ENCODE measurements at places on chromosomes 16 and 17. TPM values are rescaled to one million over a fixed set of nuclear protein-coding genes. Genes with fewer than 3 reads are reported as not detected.
A peak's percentile ranks its signal among the peaks of the same experiment; 100 is the strongest.

DNA sequence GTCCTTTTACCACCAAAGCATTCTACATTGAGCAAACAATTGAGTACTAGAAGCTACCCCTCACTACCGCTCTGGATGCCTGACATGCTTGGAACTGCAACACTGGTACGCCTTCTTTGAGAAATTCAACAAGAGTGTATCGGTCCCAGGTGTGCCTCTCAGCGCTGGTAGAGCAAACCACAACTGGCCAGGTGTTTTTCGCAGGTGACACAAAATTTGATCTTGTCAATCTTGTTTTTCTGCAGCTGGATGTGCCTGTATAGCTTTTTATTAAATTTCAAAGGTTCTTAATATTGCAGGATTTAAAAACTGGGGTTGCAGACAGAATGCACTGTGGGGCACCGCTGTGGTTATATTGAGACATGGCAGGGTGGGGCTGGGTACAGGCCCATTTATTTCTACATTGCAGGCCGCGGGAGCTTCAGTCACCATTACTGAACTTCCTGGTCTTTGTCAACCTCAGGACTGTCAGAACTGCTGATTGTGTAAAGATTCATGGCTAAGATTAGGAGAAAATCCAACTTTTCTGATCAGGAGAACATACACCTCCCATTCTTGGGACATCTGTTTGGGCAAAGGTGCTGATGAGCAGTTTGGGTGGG lies 4.5 kb upstream of the SNX20 start:
- H3K27me3 ChIP-seq, result peaks cover 6% of the 10 kb centered on the region
- no peaks in the 10 kb centered on the region for H3K36me3 ChIP-seq
- no peak for DNase-seq
- no peak overlapping the region for H3K27ac ChIP-seq
- peaks cover 7% of the 10 kb centered on the region for H3K4me1 ChIP-seq
- H3K4me3 ChIP-seq, result no peak overlapping the region

- H3K4me1 ChIP-seq, result no peaks in the 10 kb centered on the region
- no peak for DNase-seq
- H3K4me3 ChIP-seq, result no peak overlapping the region
Observed at GRCh38 chr17:76189741-76190140, 48.7 kb upstream of the FOXJ1 start.

- H3K4me1 ChIP-seq, result peaks cover 85% of the 10 kb centered on the region
- no peak overlapping the region for H3K4me3 ChIP-seq
- no peak for DNase-seq
- no peaks in the 10 kb centered on the region for H3K27me3 ChIP-seq
- H3K27ac ChIP-seq, result peak overlapping the region; percentile 66
Observed at GRCh38 chr16:25009822-25010221, 5.3 kb downstream of the ARHGAP17 start.

DNA sequence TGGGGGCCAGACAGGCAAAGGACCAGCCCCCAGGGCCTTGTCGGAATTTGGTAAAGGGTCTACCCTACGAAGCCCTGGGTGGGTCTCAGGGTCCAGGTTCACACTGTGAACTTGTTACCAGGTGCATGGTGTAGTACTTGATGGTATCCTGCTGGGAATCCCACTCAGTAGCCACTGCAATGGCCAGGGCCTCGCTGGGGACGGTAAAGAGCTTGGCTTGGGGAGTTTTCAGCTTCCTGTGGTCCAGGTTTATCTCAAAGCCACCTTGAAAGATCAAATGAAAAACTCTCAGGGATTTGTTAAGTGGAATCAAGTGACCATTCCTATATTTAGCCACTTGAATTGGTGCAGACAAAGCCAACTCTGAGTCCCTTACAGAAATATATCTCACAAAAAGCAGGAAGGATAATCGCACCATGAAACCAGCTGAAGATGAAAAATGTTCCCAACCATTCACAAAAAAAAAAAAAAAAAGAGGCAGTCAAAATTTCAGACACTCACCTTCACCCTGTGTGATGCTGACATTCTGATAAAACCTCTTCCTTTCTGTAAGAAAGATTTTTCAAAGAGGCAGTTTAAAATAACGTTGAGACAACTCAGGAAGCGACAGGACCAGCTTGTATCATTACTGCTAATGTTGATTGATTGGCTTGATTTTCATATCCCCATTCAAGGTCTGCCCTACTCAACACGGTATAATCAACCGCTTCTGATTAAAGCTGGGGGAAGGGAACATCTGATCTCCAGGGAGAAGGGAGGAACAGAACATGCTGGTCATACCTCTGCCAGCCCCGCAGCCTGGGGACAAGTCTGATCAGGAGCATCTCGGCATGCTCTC lies 10.6 kb downstream of the ATPAF2 start:
- peaks cover 3% of the 10 kb centered on the region for H3K36me3 ChIP-seq
- H3K27me3 ChIP-seq, result no peaks in the 10 kb centered on the region
- no peak for DNase-seq
- H3K4me1 ChIP-seq, result peaks cover 8% of the 10 kb centered on the region

DNA sequence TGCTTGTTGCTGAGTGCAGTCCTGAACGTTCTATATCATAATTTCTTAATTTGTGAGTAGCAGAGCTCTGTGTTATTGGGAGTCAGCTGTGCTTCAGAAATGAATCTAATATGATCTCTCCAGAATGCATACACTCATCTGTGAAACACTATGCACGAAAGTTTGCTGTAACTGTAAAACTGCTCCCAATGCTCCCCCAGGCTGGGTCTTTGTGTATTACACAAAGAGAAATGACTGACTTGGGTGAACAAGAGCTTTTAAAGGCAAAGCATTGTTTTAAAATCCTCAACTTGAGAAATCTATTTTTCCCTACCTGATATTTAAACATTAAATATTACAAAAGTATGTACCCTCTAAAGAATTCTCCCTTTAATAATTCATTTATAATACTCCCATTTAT lies 636.7 kb upstream of the KIF2B start:
- H3K4me1 ChIP-seq, result peaks cover 4% of the 10 kb centered on the region
- no peak overlapping the region for H3K27ac ChIP-seq
- H3K4me3 ChIP-seq, result no peak overlapping the region
- H3K27me3 ChIP-seq, result no peaks in the 10 kb centered on the region
- H3K36me3 ChIP-seq, result peaks cover 1% of the 10 kb centered on the region

Gene DHX58
- 0.55 TPM for total RNA-seq

Gene TMEM238L
- total RNA-seq, result not detected

Gene SLFN13
- 4.9 TPM for total RNA-seq

Data from chondrocyte (in vitro differentiated cells).